ENCODE measurements at places on chromosomes 7 and 10. TPM values are rescaled to one million over a fixed set of nuclear protein-coding genes. Genes with fewer than 3 reads are reported as not detected.

The KAZALD1 gene
- 0.23 TPM for total RNA-seq

The MAT1A gene
- not detected for total RNA-seq

The FAM241B gene
- 2.9 TPM for total RNA-seq

The SLC18A3 gene
- total RNA-seq: not detected

The C10orf67 gene
- 0.34 TPM for total RNA-seq

The SFTPA2 gene
- total RNA-seq: not detected

The FGFR2 gene
- total RNA-seq: 14.7 TPM

The STOX1 gene
- total RNA-seq: not detected

The HHEX gene
- 0.19 TPM for total RNA-seq

The PRR15 gene
- total RNA-seq: 6.3 TPM

The FFAR4 gene
- not detected for total RNA-seq

The WNT8B gene
- not detected for total RNA-seq

The NPFFR1 gene
- total RNA-seq: not detected

The AGBL3 gene
- total RNA-seq: 0.46 TPM

The ERVW-1 gene
- not detected for total RNA-seq

The ZNF853 gene
- 2.4 TPM for total RNA-seq

The LHFPL3 gene
- total RNA-seq: not detected

The ABHD11 gene
- 29.6 TPM for total RNA-seq

The STEAP1B gene
- 12.1 TPM for total RNA-seq

The TUBAL3 gene
- total RNA-seq: 1.5 TPM

The RTKN2 gene
- total RNA-seq: 0.99 TPM

The RPS24 gene
- total RNA-seq: 2,989 TPM

The MRPS16 gene
- total RNA-seq: 62.9 TPM

The PRSS37 gene
- total RNA-seq: not detected

The DKK1 gene
- 70.8 TPM for total RNA-seq

The FAM25A gene
- 3.3 TPM for total RNA-seq

The MYL7 gene
- total RNA-seq: not detected

The OR9A2 gene
- total RNA-seq: not detected

The LRRTM3 gene
- not detected for total RNA-seq

The COX19 gene
- total RNA-seq: 7.9 TPM

The PNLIP gene
- not detected for total RNA-seq

The ELAPOR2 gene
- 3.2 TPM for total RNA-seq

The POLR3A gene
- 14.4 TPM for total RNA-seq

The ETV1 gene
- 3.8 TPM for total RNA-seq

The WDR86 gene
- 0.08 TPM for total RNA-seq

The SKAP2 gene
- 10.7 TPM for total RNA-seq

The VENTX gene
- total RNA-seq: not detected

The TCAF2 gene
- total RNA-seq: 0.72 TPM

The MMD2 gene
- total RNA-seq: not detected

The POU6F2 gene
- not detected for total RNA-seq

The UNCX gene
- total RNA-seq: not detected

The CACNB2 gene
- total RNA-seq: not detected

The PTPN12 gene
- total RNA-seq: 62.0 TPM

The SRRM3 gene
- 0.30 TPM for total RNA-seq

The CFTR gene
- total RNA-seq: not detected

The PLPP4 gene
- 2.0 TPM for total RNA-seq

The LARP4B gene
- 33.3 TPM for total RNA-seq

The EGR2 gene
- not detected for total RNA-seq

The NEURL1 gene
- 0.15 TPM for total RNA-seq

The EXOC6 gene
- total RNA-seq: 1.4 TPM

The DGKI gene
- total RNA-seq: not detected

The DIP2C gene
- 2.0 TPM for total RNA-seq

The FERD3L gene
- total RNA-seq: not detected

The AP4M1 gene
- total RNA-seq: 8.4 TPM

Data from hair follicular keratinocyte (primary cell).